ENCODE measurements at places on chromosomes 12 and 14.

DNA sequence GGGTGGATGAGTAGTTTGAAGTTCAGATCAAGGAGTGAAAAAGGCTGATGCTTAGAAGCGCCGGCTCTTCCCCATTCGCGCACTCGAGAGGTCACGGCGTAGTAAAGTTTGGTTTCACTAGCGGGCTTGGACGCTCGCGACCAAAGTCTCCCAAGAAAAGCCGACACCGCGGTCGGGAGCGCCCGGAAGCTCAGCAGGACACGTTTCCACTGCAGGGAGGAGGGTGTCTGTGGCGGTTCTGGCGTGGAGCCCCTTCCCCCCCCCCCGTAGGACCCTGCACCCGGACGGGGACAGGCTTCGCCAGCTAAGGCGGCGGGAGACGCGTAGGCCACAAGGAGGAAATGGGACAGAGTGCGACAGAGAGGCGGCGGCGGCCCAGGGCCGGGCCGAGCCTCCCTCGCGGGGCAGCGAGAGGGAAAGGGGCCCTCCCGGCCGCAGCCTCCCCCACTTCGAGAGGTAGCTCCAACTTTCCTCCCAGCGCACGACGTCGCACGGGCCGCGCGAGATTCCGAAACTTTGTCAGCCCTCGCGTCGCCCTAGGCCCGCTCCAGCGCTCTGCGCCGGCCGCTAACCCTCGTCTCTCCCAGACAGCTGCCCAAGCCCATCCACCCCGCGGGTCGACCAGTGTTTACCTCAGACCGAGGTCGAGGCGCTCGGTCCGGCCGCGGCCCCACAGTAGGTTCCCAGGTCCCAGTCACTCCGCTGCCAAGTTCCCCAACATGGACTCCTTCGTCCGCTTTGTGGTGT, 480 bp downstream of the SCAF11 start:
- peak; percentile 41 for DNase-seq

DNA sequence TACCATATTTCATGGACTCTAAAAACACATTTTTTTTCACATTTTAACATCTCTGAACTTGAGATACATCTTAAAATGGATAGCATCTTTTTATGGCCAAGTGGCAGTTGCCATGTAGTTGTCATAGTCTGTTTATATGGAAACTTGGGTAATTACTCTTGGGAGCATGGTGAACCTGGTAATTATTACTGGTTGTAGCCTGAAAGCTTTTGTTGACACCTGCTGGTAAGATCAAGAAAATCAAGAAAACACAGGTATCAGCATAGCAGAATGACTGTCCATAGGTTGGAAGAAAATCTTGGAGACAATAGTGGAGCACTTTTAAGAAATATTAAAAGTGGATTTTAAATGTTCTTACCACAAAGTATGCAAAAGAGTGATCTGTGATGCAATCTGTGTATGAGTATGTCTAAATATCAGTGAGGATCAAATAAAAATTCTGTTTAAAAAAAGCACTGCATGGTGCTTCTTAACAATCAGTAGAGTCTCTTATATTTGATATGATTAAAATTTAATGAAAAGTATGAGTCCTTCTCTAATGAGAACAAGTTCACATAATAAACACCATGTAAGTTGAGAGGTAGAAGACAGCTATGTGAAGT, 44.2 kb downstream of the TTC8 start:
- DNase-seq = no peak

- no peak for DNase-seq
Observed at GRCh38 chr12:64707362-64707761, 51.8 kb downstream of the GNS start.

- no peak for DNase-seq
Observed at GRCh38 chr12:110957652-110958051, 37.3 kb upstream of the MYL2 start.

- no peak for DNase-seq
Observed at GRCh38 chr14:92785667-92786426, 8.3 kb upstream of the GOLGA5 start.

All from effector memory CD8-positive, alpha-beta T cell (primary cell).